NK-92 treated with Interleukin-12 subunit alpha and Interleukin-12 subunit beta, amount 100 ng/mL, for 24 hours (cell line): ENCODE measurements at places on chromosomes 4 and X.
A peak's percentile ranks its signal among the peaks of the same experiment; 100 is the strongest.

GRCh38 chrX:9885150-9885549 lies 82.0 kb upstream of the CLDN34 start:
- DNase-seq: peak; percentile 9

DNA sequence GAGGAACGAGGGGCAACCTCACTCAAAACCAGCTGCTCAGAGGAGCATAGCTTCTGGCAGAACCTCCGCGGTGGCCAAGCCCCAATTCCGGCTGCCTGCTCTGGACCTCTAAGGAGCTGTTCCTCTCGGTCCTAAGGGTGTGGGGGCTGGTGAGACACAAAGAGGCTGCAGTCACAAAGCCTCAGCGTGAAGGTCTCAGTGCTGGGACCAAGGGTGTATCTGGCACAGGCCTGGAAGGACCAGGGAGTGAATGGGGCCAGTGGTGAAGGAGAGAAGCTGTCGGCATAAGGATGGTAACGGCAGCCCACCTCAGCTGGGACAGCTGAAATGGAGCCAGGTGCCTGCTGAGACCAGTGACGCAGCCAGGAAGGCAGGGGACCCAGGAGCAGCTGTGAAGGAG lies 5.3 kb downstream of the PDE6B start:
- no peak for DNase-seq

- no peak for DNase-seq
Measured at GRCh38 chrX:153333266-153333665, 687 bp upstream of the ZNF275 start.

DNA sequence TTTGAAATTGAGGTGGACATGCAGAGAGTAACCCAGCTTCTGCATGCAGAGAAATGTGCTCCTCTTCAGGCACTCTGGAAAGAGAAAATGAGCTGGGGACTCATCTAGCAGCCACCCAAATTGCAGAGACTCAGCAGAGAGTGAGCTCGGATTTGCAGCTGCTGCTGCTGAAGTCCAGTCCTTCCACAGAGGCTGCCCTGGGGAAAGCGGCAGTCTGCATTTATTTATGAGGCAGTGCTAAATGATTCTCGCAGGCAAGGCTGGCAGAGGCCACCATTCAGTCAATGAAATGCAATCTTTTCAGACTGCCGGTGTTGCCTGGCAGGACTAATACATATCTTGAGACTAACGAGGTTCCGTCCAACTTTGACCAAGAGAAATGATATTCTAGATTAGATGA lies 404.8 kb downstream of the NLGN4X start:
- no peak for DNase-seq

GRCh38 chr4:7275067-7275466 lies 82.7 kb downstream of the SORCS2 start:
- no peak for DNase-seq

DNA sequence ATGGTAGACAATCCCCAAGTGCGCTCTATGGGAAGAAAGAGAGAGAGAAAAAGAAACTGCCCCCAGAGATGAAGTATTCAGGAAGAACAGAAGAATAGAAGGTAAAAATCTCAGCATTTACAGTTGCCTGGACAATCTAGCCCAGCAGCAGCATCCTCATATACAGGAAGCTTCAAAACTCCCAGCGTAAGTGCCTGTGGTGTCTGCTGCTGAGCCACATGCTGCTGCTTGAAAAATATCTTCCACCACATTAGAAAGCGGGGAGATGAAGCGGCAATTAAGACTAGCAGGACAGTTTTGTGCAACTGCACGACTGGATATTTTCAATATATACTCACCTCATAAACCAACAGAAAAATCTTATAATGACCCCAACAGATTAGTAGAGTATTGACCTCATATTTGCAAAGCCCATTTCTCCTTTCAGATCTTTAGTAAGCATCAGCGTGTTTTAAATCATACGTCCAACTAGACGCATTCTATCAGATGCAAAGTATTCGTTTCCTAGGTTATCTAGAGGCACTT lies 972.0 kb upstream of the TENM3 start:
- no peak for DNase-seq

DNA sequence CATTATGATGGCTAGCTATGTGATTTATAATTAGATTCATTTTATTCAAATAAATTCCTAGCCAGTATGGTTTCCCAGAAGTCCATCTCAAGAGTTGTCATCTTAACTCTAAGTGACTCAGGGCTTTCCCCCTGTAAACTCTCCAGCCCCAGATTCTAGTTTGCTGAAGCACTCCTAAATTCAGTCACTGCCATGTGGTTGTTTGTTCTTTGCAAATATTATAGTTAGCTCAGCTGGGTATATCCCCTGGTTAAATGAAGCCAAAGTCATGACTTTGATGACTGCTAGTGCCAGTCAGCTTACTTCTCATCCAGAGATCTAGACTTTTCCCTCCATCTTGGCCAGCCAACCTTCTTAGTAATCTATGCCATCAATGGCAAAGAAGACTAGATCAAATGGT lies 126.0 kb downstream of the GRIA3 start:
- DNase-seq: no peak

DNA sequence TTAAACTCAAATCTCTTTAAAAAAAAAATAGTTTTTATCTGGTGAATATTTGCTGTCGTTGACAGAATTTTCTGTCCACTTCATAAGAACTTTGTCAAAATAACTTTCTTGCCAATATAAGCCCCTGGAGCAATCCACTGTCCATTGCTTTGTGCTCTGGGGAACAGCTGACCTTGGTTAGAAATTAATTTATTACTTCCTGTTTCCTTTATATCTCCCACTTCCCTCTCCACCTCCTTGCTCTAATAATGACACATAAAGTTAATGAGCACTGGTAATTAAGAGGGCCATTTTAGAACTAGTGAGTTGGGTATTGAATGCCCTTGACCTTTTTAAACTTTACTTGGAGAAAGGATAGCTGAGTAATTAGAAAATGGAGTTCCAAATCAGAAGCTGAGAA lies 151.3 kb upstream of the LEF1 start:
- no peak for DNase-seq

GRCh38 chr4:66017671-66018070 lies 347.4 kb upstream of the EPHA5 start:
- DNase-seq: no peak

GRCh38 chrX:38820751-38821150 lies 19.5 kb downstream of the MID1IP1 start:
- no peak for DNase-seq

- no peak for DNase-seq
Measured at GRCh38 chrX:81120936-81121371, 80.8 kb downstream of the HMGN5 start.

DNA sequence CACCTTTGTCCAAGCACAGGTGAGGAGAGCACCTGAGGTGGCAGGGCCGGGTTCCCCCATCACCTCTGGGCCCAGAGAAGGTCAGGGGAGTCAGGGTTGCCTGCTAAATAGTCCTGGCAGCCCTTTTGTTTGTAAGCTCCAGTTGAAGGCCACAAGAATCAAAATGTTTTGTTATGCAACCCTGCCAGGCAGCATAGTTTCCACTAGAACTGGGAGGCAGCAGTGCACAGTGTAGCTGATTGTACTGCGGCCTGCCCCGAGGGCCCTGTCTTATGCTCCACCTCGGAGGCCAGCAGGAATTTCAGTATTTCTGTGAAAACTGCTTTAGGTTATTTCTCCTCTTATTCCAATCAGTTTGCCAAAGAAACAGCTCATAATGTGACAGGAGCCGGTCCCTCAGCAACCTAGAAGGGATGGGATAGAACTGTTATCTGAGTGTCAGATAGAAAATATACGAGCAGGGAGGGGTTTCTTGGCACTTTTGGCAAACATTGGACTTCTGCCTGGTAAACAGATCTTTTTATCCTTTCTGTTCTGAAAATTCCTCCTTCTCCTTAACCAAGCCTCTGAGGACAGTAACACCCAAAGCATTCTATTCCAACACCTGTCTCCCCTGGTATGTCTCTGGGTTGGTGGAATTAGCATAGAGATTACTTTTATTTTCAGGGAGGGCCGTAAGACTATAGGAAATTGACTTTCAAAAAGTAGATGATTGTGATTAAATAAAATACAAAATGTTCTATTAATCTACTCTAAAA lies 93.6 kb downstream of the LNX1 start:
- DNase-seq: no peak

DNA sequence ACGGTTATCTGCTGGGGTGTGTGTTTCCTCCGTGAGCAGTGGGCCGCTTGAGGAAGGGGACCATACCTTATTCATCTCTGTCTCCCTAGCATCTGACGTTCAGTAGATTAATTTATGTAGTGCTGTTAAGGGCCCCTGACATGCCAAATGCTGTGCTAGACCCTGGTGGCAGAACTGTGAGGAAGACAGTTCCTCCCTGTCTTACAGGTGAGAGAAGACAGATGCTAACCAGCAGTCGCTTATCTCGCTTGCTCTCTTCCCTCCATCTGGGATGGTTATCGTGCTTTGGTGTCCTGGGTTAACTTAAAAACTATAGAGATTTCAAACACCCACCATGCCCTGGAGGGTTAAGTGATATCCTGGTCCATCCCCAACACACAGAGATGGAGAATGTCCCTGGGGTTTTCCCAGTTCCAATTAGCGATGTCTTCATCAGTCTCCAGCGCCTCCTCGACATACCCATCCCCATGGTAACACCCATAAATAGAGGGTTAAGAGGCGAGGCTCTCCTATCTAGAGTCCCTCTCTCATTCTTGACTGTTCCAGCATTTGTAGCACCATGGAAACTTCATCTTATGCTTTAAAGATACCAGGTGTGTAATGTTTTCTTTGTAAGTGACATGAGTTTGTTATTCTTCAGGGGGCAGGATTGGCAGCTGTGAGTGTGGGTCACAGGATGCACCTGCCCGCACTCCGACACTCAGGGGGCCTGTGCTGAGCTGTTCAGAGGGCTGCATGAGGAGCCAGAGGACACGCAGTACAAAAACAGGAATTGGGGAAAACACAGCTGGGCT lies 135.2 kb downstream of the STK32B start:
- DNase-seq: no peak

- DNase-seq: no peak
Measured at GRCh38 chrX:132258509-132258908, 39.3 kb upstream of the RAP2C start.
